ENCODE measurements at places on chromosomes 3 and 15.

- DNase-seq: no peak
These were observed 10.9 kb downstream of the SEMA3F start for GRCh38 chr3:50165910-50166538.

- no peak for DNase-seq
These were observed 23.1 kb downstream of the DCUN1D1 start for GRCh38 chr3:182957226-182957625.

GRCh38 chr3:24680214-24680967 lies 185.7 kb upstream of the THRB start:
- peak; percentile 87 for DNase-seq

- no peak for DNase-seq
These were observed 28.1 kb downstream of the EXOG start for GRCh38 chr3:38524141-38524739.

DNA sequence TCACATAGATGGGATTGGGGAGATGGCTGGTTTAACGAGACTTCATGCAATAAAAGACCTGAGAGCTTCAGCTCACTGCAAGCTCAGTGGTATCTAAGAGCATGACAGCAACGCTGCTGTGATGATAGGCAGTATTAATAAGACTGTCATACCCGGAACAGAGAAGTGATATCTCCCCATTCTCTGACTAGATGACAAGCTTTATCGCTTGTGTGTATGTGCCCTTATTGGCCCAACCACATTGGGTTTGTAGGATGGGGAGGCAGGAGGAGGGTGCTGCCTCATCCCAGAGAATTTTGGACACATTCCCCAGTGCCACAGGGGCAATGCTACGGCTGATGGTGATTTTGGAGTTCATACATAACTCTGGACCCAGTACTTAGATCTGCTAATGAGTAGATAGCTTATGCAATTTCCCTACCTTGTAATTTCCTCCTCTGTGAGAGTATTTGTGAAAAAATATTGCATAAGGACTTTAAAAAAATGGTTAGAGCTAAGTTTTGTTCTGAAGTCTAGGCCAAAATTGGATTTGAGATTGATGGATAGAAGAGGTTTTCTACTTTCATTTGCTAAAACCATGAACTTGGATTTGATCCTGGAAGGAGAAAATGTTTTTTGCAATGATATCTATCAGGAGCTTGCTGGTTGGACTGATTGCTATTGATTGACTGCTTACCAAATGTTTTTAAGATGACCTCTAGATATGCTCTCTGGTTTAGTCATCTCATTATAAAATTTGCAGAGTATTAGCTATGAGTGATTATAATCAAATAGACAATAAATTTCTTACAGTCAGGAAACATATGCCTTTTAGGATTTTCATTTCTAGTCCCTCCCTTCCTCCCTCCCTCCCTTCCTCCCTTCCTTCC lies 14.0 kb upstream of the TMEM212 start:
- no peak for DNase-seq

- DNase-seq: no peak
These were observed 14.1 kb upstream of the SATB1 start for GRCh38 chr3:18439281-18439680.

DNA sequence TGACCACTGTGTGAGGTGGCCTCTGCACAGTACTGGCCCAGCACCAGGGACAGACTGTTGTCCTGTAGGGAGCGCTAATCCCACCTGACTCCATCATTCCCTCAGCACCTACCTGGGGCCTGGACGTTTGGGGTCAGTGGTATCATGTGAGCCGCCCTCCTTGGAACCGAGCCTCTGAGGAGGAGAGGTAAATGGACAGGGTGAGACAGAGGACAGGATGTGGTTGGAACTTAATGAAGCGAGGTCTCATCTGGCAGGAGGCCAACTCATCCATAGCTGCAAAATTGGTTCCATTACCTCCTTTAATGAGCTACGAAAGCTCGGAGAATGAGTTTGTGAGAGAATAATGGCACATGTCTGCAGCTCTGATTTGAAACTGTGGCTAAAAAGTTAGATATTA lies 13.9 kb downstream of the MAPKAPK3 start:
- DNase-seq: peak; percentile 76

DNA sequence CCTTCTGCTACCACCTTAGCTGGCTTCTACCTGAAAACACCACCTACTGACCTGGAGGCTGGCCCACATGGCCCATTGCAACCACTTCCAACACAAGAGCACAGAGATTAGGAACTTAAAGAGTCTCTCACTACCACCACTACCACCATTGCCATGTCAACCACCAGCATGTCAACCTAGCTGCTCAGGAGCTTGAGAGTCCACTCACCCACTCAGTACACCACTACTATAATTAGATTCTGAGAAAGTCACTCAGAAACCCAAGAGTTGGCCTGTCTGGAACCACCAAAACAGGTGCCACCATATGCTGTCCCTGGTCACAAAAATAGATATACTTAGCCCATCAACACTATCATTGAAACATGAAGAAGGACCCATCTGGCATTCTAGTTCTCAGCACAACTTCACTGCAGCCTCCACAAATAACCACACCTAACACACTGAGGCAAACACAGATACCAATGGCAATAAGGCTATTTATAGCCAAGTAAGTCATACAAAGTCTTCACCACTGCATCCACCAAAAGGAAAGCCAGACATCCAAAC lies 806.7 kb upstream of the EPHA6 start:
- DNase-seq: no peak

GRCh38 chr3:23174426-23175039 lies 28.6 kb upstream of the UBE2E2 start:
- peak; percentile 94 for DNase-seq

DNA sequence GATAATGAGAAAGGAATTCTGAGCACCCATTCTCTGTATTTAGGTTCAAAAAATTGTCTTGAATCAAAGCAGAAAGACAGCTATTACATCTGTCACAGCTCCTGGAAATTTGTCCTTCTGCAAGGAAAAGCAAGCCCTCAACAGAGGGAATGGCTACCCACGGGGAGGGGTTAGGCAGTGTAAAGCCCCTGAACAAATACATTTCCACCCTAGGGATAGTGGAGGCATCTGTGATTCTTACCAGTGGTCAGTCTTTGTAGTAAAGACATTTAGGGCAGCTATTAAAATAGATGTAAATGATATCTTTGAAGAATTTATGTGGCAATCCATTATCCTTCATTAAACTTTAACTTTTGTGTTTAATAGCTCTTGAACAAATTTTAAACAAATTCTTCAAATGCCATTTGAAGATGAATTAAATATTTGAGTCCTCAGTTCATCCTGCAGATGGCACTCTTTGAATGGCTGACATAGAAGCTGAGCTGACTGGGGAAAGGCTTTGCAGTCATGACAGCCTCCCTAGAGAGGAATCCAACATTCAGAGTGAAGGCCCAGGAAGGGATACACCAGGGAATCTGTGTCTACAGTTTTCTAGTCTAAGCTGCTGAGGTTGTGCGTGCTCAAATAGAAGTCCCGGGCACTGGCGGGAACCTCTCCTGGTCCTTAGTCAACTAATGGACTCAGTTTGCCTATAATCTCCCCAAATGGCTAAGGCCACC lies 359.7 kb upstream of the ROPN1 start:
- DNase-seq: peak; percentile 77

GRCh38 chr3:194973366-194974000 lies 287.8 kb downstream of the FAM43A start:
- DNase-seq: no peak

DNA sequence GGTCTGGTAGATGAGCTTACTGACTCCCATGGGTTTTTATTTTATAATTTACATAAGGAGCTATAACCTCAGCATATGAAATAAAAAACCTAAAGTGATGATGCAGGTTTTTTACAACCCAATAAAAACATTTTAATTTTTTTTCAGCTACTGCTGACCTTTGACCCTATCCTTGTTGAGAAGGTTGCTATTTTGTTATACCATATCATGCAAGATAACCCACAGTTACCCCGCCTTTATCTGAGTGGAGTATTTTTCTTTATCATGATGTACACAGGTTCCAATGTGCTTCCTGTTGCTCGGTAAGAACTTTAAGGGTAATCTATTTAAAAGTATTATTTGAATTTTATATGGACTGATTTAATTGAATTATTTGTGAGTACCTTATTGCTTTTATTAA lies 70.8 kb downstream of the DNAJC13 start:
- DNase-seq: no peak

DNA sequence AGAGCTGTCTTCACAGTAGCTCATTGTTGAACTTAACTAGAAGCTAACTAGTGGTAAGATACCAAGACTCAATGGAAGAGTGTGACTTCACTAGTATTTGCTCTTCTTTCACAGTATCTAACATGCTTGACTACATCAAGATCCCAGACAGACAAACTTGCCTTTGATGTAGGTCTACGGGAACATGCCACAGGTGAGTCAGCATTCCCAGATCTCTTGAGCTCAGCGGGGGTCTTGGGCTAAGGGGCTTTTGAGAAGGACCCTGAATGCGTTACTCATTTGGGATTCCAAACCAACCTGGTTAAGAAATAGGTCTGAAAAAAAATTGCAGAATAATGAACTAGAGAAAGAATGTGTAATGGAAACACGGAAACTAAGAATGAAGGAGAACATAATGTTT lies 222.4 kb downstream of the RYR3 start:
- no peak for DNase-seq

DNA sequence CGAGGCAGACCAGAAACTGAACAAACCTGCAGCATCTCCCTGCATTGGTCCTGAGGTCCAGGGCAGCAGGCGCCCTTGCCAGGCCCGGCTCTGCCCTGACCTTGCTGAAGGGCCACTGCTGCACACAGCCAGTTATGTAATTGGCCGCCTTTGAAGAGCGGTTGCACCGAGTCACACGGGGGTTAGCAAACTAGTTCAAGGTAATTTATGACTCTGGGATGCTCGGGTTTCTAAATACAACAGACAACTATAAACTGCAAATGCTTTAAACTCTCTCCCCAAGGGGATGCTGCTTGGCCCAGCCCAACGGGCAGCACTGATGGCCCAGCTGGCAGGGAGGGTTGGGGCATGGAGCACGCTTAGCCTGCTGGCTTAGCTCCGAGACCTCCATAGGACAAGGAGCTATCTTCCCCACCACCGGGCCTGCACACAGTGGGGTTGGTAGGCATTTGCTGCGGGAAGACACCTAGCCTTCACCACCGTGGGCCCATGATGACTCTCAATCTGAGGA lies 60.3 kb upstream of the IQSEC1 start:
- no peak for DNase-seq

DNA sequence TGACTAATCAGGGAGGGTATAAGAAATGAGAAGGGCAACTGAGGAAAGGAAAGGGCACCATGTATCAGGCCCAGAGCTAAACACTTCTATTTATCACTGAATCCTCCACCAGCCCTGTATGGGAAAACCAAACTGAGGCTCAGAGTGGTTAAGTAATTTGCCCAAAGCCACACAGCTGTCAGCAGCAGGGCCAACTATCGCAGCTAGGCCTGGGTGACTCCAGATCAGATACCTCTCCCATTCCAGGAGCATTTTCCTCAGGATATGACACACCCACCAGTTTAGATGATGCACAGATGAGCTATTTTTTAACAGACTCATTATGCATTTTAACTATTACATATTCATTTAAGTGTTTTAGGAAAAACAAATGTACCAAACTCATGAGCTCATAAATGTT lies 14.5 kb downstream of the NUP210 start:
- no peak for DNase-seq

- peak; percentile 51 for DNase-seq
These were observed 527 bp downstream of the CSNK1G1 start for GRCh38 chr15:64355348-64355943.

GRCh38 chr3:141796081-141796888 lies 33.1 kb downstream of the GRK7 start:
- no peak for DNase-seq

GRCh38 chr3:181418233-181418632 lies 293.5 kb upstream of the SOX2 start:
- no peak for DNase-seq

DNA sequence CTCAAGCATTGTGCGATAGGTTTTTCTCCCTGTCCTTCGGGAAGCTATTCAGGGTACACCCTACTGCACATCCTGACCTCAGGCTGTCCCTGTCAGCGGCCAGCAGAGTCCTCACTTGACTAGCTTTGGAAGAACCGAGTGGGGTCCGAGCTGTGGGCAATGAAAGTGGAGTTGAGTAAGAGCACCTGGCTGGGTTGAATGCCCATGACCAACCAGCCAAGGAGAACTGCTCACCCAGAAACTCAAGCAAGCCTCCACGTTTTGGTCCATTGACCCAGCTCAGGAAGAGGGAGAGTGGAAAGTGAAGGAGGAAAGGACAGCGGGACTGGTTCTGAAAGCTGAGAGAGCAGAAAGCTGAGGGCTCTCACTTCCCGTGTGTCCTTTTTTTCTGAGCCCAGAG lies 36.0 kb upstream of the HDGFL3 start:
- DNase-seq: no peak

DNA sequence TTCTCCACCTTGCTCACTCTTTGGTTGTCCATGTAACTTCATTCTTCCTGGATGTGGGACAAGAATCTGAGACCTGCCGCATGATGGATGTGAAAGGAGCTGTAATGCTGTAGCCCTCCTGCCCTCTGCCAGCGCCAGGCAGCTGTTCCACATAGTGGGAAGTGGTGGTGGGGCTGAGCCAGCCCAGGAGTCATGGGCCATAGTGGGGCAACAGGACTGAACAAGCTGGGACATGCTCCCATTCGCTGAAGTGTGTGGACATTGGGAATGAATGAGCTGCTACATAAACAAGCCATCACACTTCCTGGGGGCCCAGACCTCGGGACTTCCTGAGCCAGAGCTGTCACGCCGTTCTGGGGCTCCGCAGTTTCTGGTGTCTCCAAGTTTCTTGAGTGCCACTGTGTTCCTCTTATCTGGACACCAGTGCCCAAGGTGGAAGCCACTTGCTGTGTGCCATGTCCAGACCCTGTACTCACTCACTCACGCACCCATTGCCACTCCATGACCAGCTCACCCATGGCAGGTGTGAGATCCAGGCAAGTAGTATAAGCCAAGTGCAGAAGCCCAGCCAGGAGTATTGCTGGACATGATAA lies 624.3 kb upstream of the EPHA6 start:
- DNase-seq: no peak

DNA sequence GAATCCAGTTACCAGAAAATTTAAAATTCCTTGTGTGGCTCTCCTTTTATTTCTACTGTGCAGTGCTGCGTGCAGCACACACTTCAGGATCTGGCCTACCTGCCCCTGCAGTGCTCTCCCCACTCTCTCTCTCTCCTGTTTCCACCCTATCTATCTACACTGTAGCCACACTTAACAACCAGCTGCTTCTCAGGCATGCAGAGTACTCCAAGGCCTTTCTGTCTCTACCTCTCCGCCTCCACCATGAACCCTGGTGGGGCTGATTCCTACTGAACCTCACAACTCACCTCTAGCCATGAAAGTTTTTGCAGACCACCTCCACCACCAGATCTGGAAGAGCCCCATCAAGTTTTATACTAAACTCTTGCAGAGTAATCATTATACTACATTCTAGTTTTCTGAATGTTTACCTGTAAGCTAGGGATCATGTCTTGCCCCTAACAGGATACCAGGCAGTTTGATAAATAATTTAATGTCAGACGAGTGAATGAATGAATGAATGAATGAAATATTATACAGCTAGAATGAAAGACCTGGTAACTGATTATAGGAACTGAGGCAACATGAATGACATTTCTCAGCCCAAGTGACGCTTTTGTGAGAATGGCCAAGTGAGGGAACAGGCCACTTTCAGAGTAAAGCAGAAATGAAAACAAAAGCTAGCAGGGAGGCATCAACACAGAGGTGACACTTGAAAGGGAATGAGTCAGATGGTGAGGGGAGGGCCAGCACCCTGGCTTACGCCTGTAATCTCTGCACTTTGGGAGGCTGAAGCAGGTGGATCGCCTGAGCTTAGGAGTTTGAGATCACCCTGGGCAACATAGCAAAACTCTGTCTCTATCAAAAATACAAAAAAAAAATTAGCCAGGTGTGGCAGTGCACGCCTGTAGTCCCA lies 363.5 kb downstream of the FOXP1 start:
- DNase-seq: no peak

All from islet precursor cell (in vitro differentiated cells).